ENCODE measurements at places on chromosomes 1 and 21.

GRCh38 chr1:219783605-219784235 is 144.6 kb downstream of the SLC30A10 start:
- DNase-seq, result no peak

- peak; percentile 47 for DNase-seq
Measured at GRCh38 chr1:11059155-11059967, 457 bp downstream of the SRM start.

- DNase-seq, result no peak
Measured at GRCh38 chr21:27759820-27760219, 792.9 kb upstream of the ADAMTS5 start.

DNA sequence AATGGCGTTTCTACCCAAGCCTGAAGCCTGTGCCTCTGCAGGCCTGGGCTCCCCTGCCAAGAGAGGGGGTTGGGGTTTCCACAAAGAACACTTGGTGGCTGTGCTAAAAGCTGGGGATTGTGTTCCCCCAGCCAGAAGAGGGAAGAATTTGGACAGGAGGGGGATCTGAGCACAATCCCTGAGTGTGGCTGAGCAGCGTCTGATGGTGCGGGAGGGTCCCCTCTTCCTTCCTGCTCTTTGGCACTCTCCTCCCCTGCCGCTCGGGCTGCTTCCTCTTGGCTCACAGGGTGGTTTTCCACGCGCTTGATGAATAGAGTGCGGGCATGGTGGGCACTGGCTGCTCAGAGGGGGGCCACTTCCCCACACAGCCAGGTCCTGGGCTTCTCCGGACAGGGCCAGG is 3.7 kb downstream of the GPR37L1 start:
- DNase-seq, result no peak

DNA sequence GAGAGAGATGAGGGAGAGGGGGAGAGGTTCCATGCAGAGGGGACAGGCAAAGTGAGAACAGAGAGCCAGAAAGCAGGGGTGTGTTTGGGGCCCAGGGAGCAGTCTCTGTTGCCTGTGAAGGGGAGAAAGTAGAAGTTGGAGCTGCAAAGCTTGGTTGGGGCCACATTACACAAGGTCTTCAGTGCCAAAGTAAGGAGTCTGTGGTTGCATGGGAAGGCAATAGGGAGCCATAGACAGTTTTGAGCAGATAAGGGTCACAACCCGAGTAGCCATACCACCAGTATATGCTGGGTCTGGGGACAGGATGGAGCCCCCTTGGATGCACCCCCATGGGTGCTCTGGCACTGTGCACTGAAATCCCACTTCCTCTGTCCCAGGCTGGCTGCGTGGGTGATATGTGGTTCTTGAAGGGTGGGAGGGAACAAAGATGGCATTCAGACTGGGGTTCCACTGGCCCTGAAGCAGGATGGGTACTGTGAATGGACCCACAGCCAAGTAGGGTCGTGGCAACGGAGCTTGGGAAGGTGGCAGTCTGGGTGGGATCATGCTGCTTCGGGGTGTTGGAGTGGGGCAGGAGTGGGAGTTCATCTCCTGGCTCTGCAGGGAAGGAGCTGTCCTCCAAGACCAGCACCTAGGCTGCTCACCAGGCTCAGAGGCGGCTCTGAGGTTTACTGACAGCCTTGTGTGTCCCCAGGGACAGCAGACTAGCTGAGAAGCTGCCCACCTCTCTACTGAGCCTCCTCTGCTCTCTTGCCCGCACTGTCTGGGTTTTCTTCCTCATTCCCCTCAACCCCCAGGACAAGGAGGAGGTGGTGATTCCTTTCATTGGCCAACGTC is 12.1 kb downstream of the DRAXIN start:
- no peak for DNase-seq

DNA sequence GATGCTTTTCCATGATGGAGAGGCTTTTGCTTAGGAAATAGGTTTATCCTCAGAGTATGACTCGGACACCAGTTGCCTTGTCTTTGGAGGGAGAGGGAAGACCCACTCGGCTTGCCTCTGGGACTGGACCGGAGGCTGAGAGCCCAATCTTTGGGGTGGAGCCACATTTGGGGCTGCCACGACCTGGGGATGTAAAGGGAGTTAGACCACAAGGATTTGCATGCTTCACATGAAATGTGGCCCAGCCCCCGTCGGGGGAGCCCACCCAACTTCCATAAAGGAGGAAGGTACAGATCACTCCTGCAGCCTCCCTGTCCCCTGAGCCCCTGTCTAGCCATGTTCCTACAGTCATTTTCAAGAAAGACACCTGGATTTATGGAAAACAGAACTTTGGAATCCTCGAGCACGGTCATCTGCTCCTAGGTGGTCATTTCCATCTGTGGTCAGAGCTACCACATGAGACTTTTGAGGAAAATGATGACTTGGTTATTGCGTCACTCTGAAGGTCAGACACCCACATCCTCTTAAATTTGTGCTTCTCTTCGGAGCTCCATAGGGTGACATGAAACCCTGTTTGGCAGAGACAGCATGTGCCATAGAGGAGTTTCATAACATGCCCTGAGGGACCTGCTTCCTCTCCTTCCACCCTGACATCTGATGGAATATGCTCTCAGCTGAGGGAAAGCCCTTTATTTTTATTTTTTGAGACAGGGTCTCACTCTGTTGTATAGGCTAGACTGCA is 99.4 kb upstream of the SLC45A1 start:
- no peak for DNase-seq

- no peak for DNase-seq
Measured at GRCh38 chr1:155326020-155326526, 5.4 kb downstream of the RUSC1 start.

GRCh38 chr1:9482816-9483572 is 56.3 kb upstream of the SLC25A33 start:
- no peak for DNase-seq
